ENCODE measurements at places on chromosomes 2 and 18.

- no peak for DNase-seq
These were observed at the start of gene CERKL for GRCh38 chr2:181656450-181657291. TSS of gene CERKL (minus strand) at chr2:181657105. CDS start at chr2:181657006, 99 bp downstream.

GRCh38 chr2:236887531-236887930 lies 198.2 kb upstream of the COPS8 start:
- DNase-seq: no peak

DNA sequence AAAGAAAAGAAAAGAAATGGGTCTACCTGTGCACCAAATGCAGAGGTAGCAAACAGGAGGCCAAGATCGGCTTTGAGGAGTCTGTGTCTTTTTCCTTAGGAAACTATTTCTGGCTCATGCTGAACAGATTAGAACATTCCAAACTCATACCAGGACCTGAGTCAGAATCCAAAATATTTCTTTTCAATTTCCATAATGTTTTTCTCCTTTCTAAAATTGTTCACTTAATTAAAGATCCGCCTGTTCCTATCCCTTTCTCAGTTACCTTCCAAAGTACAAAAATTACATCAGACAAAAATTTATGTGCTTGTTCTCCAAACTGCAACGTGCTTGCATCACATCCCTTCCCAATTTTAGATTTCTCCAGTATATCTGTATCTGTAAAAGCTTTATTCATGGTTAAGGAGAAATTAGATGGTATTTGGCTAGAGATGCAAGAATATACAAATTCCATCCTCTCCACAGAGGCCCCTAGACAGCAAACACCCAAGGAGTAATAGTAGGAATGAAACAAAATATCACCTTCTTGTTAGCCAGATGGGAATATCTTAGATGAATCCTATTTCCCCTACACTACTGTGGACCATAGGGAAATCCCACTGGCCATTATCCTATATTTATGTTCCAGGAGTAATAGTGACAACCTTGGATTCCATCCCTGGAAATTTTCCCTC lies 130.6 kb downstream of the LNPK start:
- no peak for DNase-seq

- no peak for DNase-seq
These were observed 46.3 kb downstream of the TMEM17 start for GRCh38 chr2:62459672-62460071.

DNA sequence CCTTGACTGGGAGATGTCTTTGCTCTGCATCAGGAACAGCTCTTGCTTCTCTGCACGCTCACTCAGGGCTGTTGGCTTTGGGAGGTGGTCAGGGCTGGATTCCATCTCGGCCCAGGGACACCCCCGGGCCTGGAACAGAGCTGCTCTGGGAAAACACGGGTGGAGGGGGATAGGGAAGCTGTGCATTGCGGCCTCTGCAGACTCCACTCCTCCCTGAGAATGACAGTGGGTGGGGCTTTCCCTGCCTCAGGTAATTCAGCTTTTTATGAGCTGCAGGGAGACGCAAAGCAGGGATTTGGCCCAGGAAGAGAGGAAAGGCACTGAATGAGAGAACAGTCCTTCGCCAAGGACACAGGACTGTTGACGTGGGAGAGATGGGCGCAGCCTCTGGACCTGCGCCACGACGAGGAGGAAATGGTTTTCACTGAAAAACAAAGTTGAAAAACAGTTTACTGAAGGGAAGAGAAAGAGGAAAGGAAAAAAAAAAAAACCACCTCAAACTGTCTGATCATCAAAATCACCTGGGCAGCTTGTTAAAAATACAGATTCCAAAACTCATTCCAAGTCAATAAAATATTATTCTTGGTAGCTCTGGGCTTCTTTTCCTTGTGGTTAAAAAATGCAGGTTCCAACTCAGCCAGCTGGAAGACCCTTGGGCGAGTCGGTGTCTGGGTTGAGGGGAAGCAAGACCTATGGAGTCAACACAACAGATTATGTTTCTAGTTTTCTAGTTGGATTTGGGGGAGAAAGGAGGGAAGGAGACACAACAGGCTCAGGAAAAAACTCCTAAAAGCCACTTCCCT lies 194.0 kb downstream of the ZFP36L2 start:
- DNase-seq: no peak

- DNase-seq: no peak
These were observed 133.8 kb downstream of the MAIP1 start for GRCh38 chr2:200089040-200089755.

DNA sequence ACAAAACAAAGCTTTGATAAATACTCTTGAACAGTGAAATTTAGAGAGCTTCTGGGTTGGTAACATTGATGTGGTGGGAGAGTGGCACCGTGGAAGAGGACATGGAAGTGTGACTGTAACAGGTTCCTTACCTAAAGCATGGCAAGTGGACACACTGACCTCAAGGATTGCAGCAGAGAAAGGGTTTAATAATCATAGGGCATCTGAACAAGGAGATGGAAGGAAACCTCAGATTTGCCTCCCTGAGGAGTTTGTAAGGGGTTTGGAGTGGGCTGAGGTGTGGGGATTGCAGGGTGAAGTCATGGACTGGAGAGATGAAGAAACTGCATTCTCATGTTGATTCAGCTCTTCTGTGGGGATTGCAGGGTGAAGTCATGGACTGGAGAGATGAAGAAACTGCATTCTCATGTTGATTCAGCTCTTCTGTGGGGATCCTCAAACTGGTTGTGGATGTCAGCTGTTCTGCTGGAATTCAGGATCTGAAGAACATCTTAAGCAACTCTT lies 83.8 kb upstream of the TLK1 start:
- no peak for DNase-seq

DNA sequence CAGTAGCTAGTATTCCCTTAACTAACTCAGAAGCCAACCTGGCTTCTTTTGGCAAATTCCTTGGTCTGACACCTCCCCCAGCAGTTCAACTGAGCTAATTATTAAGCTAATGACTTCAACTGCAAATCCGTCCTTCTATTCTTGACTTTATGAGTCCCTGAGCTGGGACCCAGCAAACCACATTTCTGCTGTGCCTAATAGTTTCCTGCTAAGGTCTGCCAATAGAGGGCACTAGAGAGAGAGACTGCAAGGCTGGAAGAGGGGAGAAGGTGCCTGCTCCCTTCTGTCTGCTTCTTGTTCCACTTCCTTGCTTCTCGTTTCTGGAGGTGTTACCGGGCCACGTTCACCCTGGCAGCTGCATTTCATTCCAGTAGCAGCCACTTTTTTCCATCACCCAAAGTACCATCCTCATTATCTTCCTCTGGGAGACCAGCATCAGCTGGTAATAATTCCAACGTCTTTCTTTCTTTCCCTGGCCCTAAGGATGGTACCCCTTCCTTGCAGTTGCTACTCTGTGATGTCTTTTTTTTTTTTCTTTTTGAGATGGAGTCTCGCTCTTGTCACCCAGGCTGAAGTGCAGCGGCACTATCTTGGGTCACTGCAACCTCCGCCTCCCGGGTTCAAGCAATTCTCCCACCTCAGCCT lies 352.0 kb downstream of the TNS1 start:
- DNase-seq: peak; percentile 61

- DNase-seq: peak; percentile 76
These were observed 706 bp upstream of the BCL11A start for GRCh38 chr2:60554074-60554645.

GRCh38 chr18:75659535-75660023 lies 232.1 kb upstream of the SMIM21 start:
- no peak for DNase-seq

DNA sequence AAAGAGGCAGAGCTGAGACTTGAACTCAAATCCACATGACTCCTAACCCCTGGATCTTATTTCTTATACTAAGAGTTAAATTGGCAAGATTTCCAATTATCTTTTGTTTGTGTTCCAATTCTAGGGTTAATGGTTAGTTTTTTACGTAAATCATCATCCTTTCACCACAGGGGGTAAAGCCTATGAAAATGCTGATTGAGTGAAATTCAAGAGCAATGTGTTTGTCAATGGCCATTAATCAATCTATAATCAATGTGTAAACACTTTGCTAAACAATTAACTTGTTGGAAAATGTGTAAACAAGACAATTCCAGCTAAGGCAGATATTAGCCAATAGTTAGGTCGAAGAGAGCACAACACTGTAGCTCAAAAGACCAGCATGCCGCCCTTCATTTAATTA lies 376.5 kb upstream of the ACVR2A start:
- no peak for DNase-seq

GRCh38 chr2:227643990-227644551 lies 22.5 kb upstream of the SCYGR5 start:
- no peak for DNase-seq

DNA sequence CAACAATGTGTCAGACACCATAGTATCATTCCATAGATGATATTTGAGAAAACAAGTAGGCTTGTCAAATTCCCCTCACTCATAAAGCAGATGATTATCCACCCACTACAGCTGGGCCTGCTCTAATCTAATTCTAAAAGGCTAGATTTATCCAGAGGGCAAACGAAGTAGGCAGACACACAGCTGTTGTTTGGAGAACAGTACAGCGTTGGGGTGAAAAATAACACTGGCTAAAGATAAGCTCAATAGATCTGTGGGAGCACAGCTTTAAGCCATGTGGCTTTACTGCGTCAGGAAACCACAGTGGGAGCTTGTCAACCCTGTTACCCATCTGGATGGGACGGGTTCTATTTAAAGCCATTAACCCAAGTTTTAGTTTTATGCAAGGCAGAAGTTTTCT lies 48.9 kb upstream of the COBLL1 start:
- no peak for DNase-seq

DNA sequence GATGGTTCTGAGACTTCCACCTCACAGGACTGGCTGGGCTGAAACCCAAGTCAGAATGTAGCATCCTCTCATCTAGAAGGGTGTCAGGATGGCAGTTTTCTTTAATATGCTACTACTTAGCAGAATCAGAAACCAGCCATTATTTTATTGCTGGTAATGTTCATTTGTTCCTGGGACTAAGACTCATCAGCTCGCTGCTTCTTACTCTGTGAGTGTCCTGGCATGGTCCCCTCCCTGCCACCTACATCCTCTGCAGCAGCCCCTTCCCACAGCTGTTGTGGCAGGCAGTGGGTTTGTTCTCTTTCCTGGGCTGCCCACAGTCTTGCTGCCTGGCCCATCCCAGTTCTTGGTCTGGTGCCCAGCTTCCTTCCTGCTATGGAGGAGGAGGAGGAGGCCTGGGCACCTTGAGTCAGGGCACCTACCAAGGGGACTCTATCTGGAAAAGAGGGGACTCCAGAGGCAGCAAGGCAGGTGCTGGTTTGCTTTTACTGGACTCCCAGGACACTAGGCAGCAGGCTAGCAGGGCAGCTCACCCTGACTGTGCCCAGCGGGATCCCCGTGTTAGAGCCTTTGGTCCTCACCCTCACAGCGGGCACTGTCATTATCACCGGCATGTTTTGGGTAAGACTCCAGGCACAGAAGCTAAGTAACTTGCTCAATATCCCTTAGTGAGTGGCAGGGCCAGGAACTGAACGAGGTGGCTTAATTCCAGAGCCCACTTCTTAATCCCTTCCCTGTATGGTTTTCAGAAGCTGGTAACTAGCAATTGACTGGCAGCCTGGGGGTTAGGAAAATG lies 62.1 kb downstream of the LRRFIP1 start:
- no peak for DNase-seq

- no peak for DNase-seq
These were observed 7.4 kb downstream of the TTLL4 start for GRCh38 chr2:218718058-218718457.

DNA sequence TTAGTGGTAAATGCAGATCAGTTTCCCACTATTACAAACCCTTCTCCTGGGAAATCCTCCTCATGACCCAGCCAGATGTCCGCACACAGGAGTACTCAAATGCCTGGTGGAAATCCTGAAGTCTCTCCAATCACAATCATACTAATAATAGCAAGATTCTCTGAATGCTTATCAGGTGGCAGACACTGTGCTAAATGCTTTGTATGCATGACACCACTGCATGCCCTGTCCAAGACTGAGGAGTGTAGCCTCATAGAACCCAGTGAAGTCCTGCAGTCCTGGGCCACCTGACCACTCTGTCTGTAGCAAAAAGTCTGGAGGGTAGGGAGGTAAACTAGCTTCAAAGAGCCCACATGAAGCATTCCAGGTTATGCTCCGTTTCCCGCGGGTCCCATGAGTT lies 434.8 kb upstream of the CHST9 start:
- no peak for DNase-seq

- no peak for DNase-seq
These were observed 83.4 kb downstream of the COL6A3 start for GRCh38 chr2:237330541-237330940.

DNA sequence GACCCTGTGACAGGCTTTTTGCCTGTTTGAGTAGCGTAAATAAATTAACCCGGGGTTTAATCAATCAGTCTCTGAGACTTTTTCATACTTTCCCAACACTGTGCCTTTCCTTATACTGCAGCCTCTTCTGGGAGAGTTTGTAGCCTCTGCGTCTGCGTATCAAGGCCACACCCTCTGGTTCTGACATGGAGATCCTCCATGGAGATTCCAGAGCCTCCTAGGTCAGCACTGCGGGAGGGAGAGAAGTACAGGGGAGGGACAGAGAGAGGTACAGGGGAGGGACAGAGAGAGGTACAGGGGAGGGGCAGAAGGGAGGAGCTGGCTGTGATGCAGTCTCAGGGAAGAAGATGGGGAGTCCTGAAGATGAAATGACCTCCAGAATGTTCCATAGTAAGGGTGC lies 166.0 kb downstream of the ARL4C start:
- no peak for DNase-seq

- no peak for DNase-seq
These were observed 216.5 kb downstream of the DYSF start for GRCh38 chr2:71669628-71670429.

DNA sequence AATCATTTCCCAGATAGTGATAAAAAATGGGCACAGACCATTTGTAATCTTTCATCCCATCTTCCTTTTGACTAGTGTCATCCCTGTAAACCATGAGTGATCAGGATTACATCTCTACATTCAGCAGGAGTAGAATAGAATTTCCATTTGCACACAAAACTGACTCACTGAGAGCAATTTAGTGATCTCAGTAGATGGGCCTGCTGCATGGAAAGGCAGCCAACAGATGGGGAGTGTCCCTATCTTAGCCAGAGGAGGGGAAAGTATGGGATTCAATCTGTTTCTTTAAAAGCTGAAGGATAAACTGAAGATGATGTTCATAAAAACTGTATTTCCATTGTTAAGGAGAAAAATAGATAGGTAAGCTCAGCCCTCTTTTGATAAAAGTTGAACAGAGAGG lies 441.7 kb downstream of the ZNF521 start:
- DNase-seq: no peak

DNA sequence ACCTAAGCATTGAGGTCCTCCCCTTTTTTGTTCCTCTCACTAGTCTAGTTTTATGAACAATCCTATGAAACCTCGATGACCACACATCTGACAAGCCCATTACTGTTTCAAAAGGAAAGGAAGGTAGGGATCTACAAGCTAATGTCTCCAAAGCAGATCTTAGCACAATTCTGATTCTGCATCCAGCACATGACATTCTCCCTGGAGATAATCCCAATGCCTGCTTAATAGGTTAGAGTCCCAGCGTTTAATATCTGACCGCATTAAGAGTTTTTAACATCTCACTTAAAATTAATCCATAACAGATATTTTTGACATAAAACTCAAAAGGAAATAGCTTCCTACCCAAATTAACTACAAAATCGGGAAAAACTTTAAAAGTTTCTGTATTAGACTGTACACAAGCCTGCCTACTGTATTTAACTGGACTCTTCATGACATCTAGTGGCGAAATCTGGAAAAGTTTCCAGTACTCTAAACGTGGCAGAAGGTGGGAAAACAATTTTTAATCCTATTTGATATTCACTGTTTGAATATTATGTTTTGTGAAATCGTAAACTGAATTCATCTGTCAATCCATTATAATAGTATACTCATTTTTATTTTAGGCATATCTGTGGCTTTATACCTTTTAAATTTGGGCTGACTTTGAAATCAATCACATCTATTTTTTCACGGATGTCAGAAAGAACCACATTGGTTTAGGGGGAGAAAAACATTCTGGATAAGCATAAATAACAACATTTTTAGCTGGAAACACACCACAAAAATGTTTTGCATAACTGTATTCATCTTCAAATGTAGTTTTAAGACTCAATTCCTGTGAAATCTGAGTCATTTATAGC lies 62.4 kb downstream of the TXNL1 start:
- peak; percentile 57 for DNase-seq

All from KBM-7 (cell line).